ENCODE measurements at places on chromosomes 7 and 10.

GRCh38 chr10:96014473-96015102 lies 28.8 kb upstream of the CCNJ start:
- no peak for DNase-seq

- DNase-seq: no peak
Observed at GRCh38 chr10:64041989-64042490, 520.8 kb downstream of the REEP3 start.

DNA sequence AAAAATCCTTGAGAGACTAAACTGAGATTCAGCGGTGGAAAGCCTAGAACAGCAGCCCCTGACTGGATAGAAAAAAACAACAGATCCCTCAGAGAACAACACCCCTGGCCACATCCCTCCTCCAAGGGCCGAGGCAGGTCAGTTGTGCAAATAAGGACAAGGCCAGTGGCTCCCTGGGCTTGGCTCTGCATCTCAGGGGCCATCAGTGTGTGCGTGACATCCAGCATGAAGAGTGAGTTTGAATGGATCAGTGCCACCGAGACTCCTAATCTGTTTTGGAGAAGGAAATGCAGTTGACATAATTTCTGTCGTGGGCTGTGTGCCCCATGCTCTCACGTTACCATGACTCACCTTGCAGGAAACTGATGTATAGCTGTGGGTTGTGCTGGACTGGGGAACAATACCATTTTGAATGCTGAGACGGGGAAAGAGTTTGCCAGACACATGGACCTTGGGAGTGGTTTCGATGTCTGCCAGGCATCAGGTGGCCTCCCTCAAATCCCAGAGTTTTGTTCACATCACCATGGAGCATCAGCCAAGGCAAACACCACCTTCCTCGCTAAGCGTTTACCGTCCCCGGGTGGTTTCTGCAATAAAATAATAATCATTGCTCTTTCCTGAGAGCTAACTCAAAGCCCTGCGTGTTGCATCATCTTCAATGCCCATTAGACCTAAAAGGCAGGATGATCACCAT lies 153.2 kb upstream of the FZD8 start:
- DNase-seq: no peak

GRCh38 chr10:4088354-4089066 lies 303.5 kb upstream of the KLF6 start:
- no peak for DNase-seq

DNA sequence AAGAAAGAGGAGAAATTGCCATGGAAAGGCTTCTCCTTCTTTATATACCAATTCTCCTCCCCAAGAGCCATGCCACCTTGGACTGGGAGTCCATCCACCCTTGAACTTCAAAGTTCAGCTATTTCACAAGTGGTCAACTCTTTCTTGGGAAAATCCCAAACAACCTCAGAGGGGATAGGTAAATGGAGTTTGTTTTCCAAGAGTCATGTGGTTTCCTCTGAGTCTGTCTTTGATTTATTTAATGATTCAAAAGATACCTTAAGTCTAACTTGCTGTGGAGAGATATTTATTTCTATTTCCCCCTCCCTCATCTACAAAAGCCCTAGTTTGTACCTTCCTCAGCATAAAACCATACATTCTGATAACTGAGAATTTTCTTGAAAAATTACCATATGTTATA lies 758.6 kb upstream of the IGFBP3 start:
- no peak for DNase-seq

DNA sequence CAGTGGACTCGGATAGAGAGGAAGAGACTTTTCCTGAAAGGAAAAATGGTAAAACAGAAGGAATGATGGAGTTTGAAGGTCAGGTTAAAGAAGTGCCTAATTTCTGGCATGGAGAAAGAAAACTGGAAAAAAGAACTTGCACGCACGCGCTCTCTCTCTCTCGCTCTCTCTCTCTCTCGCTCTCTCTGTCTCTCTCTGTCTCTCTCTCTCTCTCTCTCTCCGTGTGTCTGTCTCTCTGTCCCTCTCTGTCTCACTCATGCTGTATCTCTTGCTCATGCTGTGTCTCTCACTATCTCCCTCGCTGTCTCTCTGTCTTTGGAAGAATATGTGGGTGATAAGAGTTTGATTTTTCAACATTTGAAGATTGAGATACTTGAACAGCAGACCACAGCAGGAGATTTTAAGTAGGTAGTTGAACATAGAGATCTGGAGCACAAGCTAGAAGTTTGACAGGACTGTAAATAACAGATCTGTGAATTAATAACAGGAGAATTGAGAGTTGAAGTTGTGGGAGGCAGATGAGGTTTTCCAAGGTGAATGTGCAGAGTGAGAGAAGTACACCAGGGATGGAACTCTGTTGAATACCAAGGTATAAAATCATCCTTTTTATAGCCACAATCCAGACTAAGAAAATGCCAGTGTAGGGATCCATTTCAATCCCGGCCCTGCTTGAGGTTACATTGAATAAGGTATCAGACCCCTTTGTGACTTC lies 33.1 kb downstream of the ADD3 start:
- no peak for DNase-seq

GRCh38 chr7:147492606-147493005 lies 1098.0 kb upstream of the C7orf33 start:
- DNase-seq: no peak

GRCh38 chr10:23341004-23341403 lies 3.6 kb downstream of the C10orf67 start:
- no peak for DNase-seq

DNA sequence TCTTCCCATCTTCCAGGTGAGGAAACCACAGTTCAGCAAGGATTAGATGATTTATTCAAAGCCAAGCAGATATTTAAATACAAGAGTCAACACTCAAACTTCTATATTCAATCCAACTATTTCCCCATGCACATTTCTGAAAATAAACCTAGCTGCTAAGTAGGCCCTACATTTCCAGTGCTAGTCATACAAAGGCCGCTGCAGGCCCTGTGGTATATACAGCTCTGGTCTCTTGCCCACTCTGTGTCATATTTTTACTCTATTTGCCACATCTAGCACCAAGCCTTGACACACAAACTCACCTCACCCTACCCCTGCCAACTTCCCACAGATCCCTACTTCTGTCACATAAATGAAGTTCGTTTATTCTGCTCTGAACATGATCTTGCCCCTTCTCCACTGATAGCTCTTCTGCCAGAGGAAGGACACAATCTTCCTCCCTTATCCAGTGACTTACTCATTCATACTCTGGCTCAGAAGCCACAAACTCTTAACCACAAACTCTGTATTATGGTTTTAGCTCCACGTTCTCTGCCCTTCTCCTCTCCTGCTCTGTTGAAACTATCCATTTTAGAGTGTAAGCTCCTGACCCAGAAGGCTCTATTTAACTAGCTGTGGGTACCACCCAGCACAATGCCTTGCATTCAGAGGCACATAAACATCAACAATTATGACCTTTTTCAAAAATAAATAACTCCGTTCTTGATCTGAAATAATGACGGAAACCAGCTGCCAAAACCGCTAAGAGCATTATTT lies 180.7 kb downstream of the CPEB3 start:
- DNase-seq: no peak

GRCh38 chr7:20835111-20835750 lies 48.5 kb upstream of the SP8 start:
- no peak for DNase-seq

DNA sequence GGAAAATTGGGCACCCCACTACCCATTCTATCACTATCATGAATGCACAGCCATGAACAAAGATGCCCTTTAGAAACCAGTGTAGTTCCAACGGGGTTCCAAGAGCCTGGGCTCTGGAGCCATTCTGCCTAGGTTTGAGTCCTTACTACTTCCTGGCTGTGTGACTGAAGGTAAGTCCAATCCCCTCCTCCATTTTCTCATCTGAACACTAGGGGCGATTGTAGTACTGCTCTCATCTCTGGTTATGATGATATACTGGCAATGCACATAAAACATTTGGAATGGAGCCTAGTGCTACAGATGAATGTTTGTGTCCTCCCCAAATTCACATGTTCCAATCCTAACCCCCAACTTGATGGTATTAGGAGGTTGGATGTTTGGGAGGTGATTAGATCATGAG lies 28.1 kb upstream of the CDH23 start:
- no peak for DNase-seq

- no peak for DNase-seq
Observed at GRCh38 chr10:95544783-95545500, 16.2 kb downstream of the SORBS1 start.

DNA sequence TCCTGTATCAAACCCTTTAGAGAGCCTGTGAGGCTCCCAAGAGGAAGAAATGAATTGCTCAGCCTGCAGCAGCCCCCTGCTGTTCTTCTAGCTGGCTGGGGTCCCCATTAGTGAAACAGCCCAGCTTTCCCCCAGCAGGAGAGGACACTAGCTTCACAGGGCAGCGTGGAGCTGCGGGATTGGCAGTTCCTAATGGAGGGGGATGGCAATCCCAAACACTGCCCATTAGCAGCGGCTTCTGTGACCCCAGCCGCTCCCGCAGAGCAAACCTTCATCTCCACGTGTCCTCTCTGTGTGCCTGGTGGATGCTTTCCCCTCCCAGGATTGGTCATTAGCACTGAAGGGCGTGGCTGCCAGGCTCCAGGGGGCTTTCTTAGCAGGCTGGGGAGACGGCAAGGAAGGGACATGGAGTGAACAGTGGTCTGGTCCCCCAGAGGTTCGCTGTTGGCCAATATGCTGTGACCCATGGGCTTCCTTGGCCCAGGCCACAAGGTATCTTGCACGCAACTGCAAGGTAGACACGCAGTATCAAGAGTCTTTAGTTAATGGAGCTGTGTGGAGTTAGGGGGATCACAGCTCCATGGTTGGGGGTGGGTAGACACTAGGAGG lies 322.5 kb upstream of the ZMIZ1 start:
- DNase-seq: no peak

DNA sequence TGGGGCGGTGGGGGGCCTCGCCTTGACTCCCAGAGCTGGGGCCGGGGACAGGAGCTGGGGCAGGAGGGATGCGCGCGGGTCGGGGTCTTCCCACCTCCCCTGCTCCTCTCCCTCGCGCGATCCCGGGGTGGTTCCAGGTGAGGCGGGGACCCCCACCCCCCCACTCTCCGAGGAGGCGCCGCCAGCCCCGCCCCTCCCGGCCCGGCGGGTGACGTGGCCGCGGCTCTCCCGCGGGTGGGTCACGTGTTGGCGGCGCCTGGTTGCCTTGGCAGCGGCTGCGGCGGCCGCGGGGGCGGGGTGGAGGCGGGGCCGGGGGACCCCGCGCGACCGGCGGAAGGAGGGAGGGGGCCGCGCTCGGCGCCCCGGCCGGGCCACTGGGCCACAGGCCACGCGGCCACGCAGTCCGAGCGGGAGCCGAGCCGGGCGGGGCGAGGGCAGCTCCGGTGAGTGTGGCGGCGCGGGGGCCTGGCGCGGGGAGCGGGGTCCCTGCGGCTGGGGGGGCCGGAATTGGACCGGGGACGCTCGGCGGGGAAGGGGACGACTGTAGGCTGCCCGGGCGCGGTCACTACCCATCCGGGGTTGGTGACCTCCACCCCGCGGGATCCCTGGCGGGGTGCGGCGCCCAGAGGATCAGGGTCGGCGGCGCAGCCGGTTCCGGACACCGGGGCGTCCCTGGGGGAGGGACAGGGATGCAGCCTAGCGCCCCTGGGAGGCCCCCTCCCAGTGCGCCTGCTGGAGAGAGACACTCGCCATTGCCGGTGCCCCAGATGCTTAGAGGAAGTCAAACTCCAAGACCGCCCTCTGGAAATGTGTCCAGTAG lies at the start of gene ORAI2:
Gene ORAI2, plus strand, starts transcription at position 357 of the 820 bp plus-strand sequence. CDS start 5,382 bp downstream, outside the sequence.
- peak; percentile 76 for DNase-seq

DNA sequence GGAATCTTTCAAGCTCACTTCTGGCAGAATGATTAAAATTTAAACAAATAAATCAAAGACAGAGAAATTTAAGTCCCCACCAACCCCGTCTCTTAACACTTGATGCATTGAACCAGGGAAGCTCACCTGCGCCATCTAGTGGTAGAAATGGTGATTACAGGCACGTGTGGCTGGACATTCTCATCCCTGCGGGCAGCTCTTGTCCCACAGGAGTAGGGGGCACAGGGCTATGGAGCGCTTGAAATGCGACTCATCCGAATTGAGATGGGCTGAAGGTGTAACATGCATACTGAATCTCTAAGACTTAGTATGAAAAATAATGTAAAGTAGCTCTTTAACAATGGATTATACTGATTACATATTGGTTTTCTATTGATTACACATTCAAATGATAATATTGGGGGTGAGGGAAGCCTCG lies 24.8 kb upstream of the SLIT1 start:
- peak; percentile 13 for DNase-seq

DNA sequence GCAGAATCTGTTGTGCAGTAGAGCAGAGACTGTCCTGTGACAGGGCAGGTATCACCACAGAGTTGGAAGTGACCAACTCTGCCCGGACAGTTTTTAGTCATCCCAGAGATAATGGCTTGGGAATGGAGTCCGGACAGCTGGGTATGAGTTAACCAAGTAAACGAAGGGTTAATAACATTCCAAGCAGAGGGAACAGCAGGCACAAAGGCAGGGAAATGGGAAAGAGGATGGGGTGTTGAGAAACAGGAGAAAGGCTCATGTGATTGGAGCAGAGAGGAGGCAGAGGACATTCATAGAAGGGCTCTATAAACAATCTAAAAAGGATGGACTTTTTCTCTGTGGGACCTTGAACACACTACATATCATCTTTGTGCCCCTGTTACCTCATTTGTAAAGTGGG lies 132.2 kb upstream of the YAE1 start:
- no peak for DNase-seq

DNA sequence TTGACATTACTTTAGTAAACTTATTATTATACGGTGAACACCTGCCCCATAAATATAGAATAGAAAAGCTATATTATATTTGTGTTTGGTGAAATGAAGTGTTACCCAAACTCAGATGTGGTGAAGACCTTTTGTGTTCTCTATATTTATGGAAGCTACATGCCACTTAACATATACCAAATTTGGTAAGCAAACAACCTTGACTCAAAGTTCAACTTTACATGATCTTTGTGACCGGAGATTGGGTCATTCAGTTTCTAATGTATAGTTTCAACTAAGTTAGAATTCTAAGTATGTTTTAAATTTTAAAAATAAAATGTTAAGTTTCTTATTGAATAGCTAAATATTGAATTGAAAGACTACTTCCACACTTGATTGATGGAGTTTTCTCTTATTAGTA lies 288.6 kb upstream of the SEMA3D start:
- no peak for DNase-seq

- DNase-seq: no peak
Observed at GRCh38 chr10:97065686-97066660, 119.8 kb downstream of the SLIT1 start.

DNA sequence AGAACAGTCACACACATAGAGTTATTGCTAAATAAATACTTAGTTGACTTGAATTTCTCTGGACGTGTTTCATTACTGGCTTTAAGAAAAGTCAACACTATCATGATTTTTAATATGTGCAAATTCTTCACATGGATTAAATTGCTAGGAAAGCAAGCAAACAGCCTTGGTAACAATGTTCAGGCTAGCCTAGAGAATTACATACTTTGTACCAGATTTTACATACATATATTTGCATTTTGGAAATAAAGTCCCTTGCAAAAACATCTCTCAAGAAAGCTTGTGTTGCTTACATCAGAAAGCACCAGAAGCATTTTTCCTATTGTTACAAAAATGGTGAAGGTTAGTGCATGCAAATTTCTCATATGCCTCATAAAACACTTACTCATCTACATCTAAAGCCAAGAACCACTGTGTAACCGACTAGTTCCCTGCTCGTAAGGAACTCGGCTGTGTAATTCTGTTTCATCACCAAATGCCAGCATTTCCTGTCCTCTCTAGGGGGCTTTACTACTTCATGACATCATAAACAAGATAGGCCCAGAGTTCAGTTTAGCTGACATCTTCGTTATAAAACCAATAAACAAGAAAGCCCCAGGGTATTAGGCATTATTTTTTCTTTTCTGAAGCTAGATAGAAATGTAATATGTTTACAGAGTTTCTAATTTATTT lies 87.8 kb downstream of the CFAP58 start:
- no peak for DNase-seq

Measured in NCI-H1930 (cell line).